ENCODE measurements at places on chromosomes 5 and 9. TPM values are rescaled to one million over a fixed set of nuclear protein-coding genes. Genes with fewer than 3 reads are reported as not detected.

DNA sequence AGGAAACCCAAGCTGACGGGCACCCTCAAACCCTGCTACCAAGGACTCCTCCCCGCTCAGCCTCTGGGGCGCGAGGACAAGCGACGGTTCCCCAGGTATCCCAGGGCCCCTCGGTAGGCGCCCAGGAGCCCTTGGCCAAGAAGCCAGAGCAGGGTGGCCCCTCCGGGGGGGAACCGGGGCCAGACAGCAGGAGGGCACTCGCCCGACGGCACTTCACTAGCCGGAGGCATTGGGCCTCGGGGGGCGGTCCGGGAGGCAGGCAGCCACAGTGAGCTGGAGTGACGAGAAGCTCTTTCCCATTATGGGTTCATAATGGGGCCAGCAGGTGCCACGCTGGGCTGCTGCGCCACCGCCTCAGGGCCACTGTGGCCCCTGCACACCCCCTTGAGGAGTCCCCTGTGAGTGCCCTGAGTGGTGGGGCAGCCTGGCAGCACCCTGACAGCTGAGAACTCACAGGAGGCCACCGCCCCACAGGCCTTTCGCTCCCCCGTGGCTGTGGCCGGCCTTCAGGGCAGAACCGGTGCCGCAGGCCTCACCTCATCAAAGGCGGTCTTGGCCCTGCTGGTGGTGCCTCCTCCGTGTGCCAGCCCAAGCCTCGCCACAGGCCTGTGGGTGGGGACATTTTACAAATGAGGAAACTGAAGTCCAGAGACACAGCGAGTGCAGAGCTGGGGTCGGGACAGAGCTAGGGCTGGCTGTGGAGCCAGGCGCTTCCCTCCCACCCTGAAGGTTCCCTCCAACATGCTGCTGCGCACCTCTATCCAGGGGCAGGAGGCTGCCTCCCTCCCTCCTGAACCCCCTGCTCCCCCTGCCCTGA is 68.7 kb downstream of the PSMB7 start:
- no peak for DNase-seq

Gene TMEM267
- 15.5 TPM for total RNA-seq

Gene CDH10
- total RNA-seq, result not detected

- no peak for DNase-seq
These were observed 80.8 kb downstream of the PDE6A start for GRCh38 chr5:149863830-149864229.

Gene FOXD4L3
- total RNA-seq, result not detected

Gene PCDHGA4
- total RNA-seq, result 0.54 TPM

GRCh38 chr5:53543401-53543800 is 17.0 kb upstream of the NDUFS4 start:
- DNase-seq, result no peak

DNA sequence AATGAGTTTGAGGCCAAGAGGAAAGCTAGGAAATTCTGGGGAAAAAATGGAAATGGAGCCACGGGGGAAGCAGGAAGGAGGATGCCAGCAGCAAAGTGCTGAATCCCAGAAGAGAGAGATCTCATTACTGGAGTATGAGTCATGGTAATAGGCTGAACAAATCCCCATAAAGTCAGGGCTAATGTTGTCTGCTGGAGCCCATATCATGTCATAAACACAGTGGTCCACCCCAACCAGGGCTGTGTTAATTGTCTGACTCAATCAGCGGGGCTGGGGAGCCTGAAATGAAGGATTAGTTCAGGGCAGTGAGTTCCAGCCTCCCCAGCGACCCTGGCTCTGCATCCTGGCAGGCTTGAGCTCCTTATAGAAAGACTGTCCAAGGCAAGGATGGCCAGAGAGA is 68.8 kb downstream of the TLR4 start:
- no peak for DNase-seq

DNA sequence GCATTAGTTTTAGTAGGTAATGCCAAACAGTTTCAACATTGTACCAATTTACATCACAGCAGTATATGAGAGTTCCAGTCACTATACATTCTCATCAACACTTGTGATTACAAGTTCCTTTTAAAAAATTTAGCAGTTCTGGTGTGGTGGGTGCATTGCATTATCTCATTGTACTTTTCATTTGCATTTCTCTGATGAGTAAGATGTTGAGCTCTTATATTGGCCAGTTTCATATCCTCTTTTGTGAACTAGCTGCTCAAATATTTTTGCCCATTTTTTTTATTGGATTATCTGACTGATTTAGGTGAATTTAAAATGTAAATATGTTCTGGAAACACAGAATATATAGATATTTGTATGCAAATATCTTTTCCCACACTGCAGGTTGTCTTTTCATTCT is 160.9 kb upstream of the NR3C1 start:
- no peak for DNase-seq

Gene DAPK1
- total RNA-seq, result 79.2 TPM

- DNase-seq, result no peak
These were observed 552.3 kb downstream of the EFNA5 start for GRCh38 chr5:107118184-107119019.

Gene PITX1
- total RNA-seq, result 117 TPM

DNA sequence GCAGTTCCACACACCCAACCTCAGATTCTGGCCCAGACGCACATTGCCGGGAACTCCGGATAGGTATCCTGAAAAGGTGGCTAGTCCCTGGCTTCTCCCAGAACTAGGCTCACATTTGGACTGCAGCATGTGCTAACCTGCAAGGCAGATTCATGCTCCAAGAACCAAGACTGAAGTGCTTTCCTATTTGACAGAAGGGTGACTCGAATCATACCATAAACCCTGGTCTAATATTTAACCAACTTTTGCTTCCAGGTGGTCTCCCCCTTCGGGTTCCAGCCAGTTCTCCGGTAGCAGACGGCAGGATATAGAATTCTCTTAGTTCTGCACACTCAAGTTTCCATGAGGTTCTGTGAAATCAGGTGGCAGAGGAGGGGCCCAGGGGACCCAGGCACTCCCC is 7.6 kb downstream of the PTGES start:
- DNase-seq, result no peak

Gene SYK
- total RNA-seq, result 4.6 TPM

- DNase-seq, result no peak
These were observed 5.0 kb upstream of the COL23A1 start for GRCh38 chr5:178595150-178595549.

GRCh38 chr9:110175275-110175968 is 32.5 kb downstream of the C9orf152 start:
- no peak for DNase-seq

Gene PCDHGA9
- 4.4 TPM for total RNA-seq

GRCh38 chr9:7580568-7580967 is 219.0 kb downstream of the DMAC1 start:
- no peak for DNase-seq

Gene F2RL2
- total RNA-seq, result not detected

DNA sequence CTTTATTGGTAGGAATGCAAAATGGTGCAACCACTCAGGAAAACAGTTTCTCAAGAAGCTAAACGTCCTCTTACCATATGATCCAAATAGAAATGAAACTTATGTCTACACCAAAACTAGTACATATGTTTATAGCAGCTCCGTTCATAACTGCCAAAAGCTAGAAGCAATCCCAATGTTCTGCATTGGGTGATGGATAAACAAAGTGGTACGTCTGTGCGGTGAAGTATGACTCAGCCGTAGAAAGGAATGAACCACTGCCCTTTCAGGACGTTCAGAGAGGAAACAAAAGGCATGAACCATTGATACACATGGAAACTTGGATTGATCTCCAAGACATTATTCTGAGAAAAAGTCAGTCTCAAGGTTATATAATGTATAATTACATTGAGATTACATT is 27.6 kb downstream of the HNRNPH1 start:
- DNase-seq, result no peak

DNA sequence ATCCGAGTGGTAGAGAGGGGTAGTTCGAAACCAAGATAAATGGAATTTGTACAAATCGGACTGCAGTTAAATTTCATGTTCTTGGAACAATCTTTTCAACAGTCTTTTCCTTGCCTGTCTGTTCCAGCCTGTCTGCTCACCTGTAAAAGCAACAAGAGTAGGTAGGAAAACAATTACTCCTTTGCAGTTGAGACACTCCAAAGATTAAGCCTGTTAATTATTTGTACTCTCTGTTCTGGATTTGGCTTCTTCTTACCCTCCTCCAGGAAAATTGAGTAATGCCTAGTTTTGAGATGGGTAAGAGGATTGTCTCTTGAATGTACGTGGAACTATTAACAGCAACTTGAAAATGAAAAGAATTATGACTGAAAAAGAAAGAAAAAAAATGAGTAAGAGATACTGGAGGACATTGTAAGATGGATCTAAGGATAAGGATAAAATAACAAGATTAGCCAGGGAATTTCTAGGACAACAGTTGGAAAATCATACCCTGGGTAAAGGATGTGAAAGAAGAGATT is 24.3 kb downstream of the SPAAR start:
- no peak for DNase-seq

Gene TEK
- not detected for total RNA-seq

DNA sequence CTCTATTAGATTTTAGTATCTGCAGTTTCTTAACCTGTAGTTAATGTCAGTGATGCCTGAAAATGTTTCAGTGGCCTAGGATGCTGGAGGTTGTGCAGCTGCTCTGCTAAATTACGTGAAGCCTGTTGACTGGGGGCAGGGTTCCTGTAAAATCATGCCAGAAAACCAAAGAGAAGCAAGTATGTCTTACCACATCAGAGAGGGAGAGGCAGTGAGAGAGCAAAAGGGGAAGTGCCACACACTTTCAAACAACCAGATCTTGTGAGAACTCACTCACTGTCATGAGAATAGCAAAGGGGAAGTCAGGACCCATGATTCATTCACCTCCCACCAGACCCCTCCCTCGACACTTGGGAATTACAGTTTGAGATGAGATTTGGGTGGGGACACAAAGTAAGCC is 83.9 kb upstream of the CYLC2 start:
- DNase-seq, result no peak

Gene FAM53C
- 33.3 TPM for total RNA-seq

DNA sequence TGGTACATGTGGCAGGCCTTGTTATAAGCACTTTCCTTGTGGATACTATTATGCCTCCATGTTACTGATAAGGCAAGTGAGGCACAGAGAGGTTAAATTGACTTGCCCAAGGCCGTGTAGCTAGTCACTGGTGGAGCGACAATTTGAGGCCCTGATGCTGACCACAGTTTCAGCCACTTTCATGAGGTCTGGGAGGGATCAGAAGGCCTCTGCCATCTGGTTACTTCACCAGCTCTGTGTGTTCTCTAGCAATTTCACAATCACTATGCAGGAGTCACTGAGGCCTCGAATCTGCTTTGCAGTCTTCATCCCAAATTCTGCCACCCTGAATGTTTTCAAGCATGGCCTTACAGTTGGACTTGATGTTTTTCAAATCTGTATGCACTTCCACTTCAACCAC is 9.1 kb downstream of the LRRC70 start:
- DNase-seq, result no peak

GRCh38 chr5:50744776-50745175 is 78.3 kb downstream of the PARP8 start:
- DNase-seq, result no peak

GRCh38 chr9:125861405-125862058 is 114.4 kb downstream of the PBX3 start:
- DNase-seq, result no peak

DNA sequence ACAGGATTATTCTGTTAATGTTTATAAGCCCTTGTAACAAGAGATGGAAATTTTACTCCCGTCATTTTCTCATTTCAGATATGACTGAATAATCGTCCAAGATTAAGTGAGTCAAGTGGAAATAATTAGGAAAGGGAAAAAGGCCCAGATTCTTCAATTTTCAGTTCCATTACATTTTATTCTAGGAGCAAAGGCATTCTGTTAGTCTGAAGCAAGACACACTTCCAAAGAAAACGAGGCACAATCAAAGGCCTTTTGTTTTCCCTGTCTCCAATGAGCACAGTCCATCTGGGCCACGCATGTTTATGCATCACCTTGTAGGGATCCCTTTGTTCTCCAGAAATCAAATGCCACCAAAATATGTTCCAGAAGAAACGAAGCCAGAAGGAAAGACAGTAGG is 382.9 kb upstream of the RFX3 start:
- no peak for DNase-seq

DNA sequence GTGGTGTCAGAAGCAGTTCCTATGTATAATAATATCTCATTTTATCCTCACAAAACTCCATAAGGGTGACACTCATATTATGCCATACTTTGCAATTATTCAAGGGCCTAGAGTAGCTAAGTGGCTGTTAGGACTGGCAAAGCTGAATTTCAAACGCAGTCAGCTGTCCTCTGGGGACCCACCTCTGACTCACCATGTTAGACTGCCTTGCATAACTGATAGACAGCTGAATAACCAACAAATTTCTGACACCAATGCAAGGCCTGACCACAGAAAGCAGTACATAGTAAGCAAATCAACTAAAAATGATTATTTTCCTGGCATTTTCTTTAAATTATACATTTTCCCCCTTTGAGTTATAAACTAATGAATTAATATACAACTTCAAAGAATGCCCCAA is 251.6 kb upstream of the PTGER4 start:
- no peak for DNase-seq

Gene LURAP1L
- not detected for total RNA-seq

GRCh38 chr9:36903541-36904435 is 130.3 kb downstream of the PAX5 start:
- no peak for DNase-seq

GRCh38 chr5:172640139-172640538 is 924 bp upstream of the NEURL1B start:
- no peak for DNase-seq

DNA sequence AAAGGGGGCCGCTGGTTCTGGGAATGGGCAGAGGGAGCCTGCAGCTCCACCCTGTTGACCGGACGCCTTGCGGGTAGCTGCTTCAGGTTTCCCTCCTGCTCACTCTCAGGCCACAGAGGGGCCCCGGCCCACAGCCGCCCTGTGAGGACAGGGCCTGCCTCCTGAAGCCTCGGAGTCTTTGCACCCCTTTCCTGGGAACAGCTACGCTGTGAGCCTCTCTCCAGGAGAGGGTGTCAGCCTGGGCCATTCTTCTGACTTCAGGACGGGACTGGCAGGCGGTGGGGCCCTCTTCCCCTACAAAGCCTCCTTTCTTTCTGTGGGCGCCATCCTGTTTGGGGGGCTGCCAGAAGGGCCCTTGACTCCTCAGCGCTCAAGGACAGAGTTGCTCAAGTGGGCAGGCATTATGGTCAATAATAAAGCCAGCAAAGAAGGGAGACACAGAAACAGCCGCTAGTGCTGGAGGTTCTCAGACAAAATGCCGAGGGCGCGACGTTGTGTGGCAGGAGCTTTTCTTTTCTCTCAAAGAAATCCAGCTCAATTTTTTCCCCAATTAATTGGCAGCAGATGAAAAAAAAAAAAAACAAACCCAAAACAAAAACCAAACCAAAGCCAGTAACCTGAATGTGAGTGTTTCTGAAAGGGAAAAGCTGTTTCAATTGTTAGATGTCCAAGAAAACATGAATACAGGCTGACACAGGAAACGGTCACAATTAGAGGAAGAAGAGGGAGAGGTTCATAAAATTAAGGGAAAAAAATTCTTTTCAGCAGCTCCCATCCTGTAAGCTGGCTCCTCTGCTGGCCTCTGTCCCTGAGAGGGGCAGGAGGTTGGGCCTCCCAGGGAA is 12.8 kb upstream of the SLC25A51 start:
- DNase-seq, result no peak

GRCh38 chr9:109030426-109030825 is 17.1 kb upstream of the CTNNAL1 start:
- DNase-seq, result no peak

Gene C8G
- 0.77 TPM for total RNA-seq

GRCh38 chr9:32926911-32927310 is 74.5 kb downstream of the APTX start:
- no peak for DNase-seq

- DNase-seq, result no peak
These were observed 290.5 kb downstream of the SLF1 start for GRCh38 chr5:94908889-94909480.

GRCh38 chr5:76811214-76811613 is 7.6 kb upstream of the F2RL1 start:
- no peak for DNase-seq

Measured in Caco-2 (cell line).